ENCODE measurements at places on chromosomes 6 and 20.

- H3K4me3 ChIP-seq, result no peak overlapping the region
- H3K36me3 ChIP-seq, result no peaks in the 10 kb centered on the region
- H3K4me1 ChIP-seq, result no peaks in the 10 kb centered on the region
- DNase-seq, result peak; percentile 11
Observed at GRCh38 chr6:152356662-152357061, 280.5 kb downstream of the SYNE1 start.

GRCh38 chr6:4025681-4026080 lies 53.3 kb downstream of the FAM217A start:
- no peaks in the 10 kb centered on the region for H3K36me3 ChIP-seq
- no peak for DNase-seq
- H3K4me3 ChIP-seq, result no peak overlapping the region
- no peaks in the 10 kb centered on the region for H3K27me3 ChIP-seq
- H3K4me1 ChIP-seq, result peaks cover 21% of the 10 kb centered on the region
- H3K27ac ChIP-seq, result no peak overlapping the region

DNA sequence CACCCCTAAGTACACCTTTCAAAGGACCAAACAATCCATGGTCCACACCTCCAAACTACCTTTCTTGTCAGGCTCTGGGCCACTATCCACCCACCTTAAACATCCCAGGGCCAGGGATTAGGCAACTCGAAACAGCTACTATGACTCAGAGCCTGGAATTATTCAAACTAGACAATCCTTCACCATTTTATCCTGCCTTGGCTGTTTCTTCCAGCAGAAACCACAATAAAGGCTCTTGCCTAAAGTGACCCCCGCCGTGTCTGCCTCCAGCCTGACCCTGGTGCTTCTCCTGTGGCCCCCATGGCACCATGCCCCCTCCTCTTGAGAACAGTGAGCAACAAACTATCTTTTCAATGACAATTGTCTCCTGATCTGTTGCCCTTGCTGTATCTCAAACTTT lies 195.5 kb downstream of the EPM2A start:
- H3K4me3 ChIP-seq, result no peak overlapping the region
- no peaks in the 10 kb centered on the region for H3K4me1 ChIP-seq
- no peak for DNase-seq
- no peaks in the 10 kb centered on the region for H3K36me3 ChIP-seq

GRCh38 chr6:80636689-80637088 lies 530.2 kb downstream of the BCKDHB start:
- no peaks in the 10 kb centered on the region for H3K27me3 ChIP-seq
- no peak for DNase-seq
- H3K27ac ChIP-seq, result no peak overlapping the region
- H3K4me1 ChIP-seq, result no peaks in the 10 kb centered on the region
- H3K4me3 ChIP-seq, result no peak overlapping the region

GRCh38 chr6:3913077-3913957 lies 64.1 kb downstream of the FAM50B start:
- no peak for DNase-seq
- H3K4me3 ChIP-seq, result no peak overlapping the region
- H3K27me3 ChIP-seq, result no peaks in the 10 kb centered on the region
- peaks cover 21% of the 10 kb centered on the region for H3K4me1 ChIP-seq

GRCh38 chr20:32649697-32650400 lies 23.9 kb downstream of the C20orf203 start:
- H3K4me3 ChIP-seq, result no peak overlapping the region
- H3K27me3 ChIP-seq, result peaks cover 9% of the 10 kb centered on the region
- no peak for DNase-seq
- no peaks in the 10 kb centered on the region for H3K36me3 ChIP-seq

DNA sequence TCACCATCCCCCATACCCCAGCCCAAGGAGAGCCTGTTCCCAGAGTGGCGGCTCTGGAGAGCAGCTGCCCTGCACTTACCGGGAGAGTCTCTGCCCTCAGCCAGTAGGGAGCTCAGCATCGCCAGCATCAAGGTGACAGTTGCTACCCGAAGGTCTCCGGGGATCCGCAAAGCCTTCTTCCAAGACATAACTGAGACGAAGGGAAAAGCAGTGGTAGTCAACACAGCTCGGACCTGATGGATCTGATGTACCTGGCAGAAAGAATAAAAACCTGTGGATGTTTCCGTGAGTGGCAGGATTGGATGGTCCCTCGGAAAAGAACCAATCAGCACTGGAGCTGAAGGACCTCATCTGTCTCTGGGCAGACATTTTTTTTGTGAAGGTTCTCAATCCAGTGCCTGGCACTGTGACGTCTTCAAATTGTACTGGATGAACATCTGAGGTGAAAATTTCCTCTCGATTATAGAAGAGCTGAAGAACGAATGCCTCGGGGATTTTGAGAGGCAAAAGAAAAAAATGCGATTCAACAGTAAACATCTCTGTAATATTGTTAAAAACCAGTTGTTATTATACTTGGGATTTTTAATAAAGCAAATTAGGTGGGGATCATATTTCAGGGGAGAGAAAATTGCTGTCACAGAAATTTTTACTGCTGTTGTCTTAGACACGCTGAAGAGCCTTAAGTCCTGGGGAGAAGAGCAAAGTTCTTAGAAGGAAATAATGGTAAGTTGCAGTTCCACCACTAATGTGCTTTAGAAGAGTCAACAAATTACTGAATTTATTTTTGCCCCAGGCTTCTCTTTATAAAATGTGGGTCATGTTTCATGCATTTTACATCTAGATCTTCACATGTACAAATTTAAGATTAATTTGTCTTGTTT lies at the start of gene HLA-DQB1:
Gene HLA-DQB1 (minus strand): TSS at position 238 of the 881 bp plus-strand sequence. CDS start 50 bp downstream, at position 188.
- peaks cover 2% of the 10 kb centered on the region for H3K27me3 ChIP-seq
- H3K4me3 ChIP-seq, result peak within 1 kb of the TSS; percentile 88
- H3K4me1 ChIP-seq, result peaks cover 5% of the 10 kb centered on the region
- peak; percentile 22 for DNase-seq
- H3K36me3 ChIP-seq, result no peaks in the 10 kb centered on the region

DNA sequence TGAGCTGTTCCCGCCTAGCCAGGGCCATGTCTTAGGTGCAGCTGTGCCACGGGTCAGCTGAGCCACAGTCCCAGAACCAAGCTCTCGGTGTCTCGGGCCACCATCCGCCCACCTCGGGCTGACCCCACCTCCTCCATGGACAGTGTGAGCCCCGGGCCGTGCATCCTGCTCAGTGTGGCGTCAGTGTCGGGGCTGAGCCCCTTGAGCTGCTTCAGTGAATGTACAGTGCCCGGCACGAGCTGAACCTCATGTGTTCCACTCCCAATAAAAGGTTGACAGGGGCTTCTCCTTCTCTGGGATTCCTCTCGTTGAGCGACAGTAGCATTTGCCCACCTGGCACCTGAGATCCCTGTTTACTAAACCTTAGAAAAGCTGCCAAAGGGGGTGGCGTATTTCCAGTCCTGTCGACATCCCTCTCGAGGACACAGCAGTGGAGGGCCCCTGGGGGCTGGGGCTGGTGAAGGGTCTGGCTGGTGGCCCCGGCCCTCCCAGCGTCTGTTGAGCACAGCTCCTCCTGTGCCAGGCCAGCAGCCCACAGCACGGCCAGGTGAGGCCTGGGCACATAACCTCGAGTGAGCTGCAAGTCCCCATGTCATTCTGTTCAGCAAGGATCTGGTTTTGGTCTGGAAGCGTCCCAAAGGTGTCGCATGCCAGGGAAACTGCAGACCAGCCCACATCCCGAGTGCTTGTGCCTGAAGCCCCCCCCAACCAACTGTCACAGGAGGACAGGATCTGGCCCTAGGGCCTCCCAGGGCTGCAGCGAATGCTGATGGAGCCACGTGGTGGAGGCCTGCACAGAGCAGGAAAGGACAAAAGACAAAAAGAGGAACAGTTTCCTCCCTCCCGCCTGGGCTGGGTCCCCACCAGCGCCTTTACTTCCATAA lies 21.2 kb upstream of the PYGB start:
- no peak overlapping the region for H3K4me3 ChIP-seq
- no peaks in the 10 kb centered on the region for H3K36me3 ChIP-seq
- H3K27ac ChIP-seq, result peak overlapping the region; percentile 72
- peaks cover 9% of the 10 kb centered on the region for H3K4me1 ChIP-seq
- peaks cover 5% of the 10 kb centered on the region for H3K27me3 ChIP-seq

- no peak for DNase-seq
- no peak overlapping the region for H3K27ac ChIP-seq
- peaks cover 5% of the 10 kb centered on the region for H3K27me3 ChIP-seq
- H3K4me3 ChIP-seq, result no peak overlapping the region
- peaks cover 4% of the 10 kb centered on the region for H3K36me3 ChIP-seq
- H3K4me1 ChIP-seq, result peaks cover 2% of the 10 kb centered on the region
Observed at GRCh38 chr6:150492507-150492906, 107.2 kb upstream of the PLEKHG1 start.

GRCh38 chr6:80742481-80742880 lies 636.0 kb downstream of the BCKDHB start:
- no peaks in the 10 kb centered on the region for H3K27me3 ChIP-seq
- peak; percentile 10 for DNase-seq
- no peak overlapping the region for H3K27ac ChIP-seq
- H3K4me1 ChIP-seq, result no peaks in the 10 kb centered on the region
- H3K36me3 ChIP-seq, result no peaks in the 10 kb centered on the region
- H3K4me3 ChIP-seq, result no peak overlapping the region

DNA sequence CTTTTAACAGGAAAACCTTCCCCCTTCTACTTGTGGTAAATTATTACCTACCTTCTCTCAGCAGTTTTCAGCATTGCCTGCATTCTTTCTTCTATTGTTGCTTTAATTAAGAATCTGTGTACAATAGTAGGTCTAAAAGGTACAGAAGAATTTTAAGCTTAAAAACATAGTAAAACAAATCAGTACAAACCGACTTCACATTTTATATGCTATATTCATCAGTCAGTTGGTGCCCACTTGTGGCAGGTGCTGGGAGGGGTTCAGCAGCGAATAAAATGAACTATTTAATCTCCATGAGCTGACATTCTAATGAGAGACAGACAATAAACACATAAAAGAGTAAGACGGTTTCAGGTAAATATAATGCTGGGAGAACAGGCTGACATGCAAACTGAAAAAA lies 73.4 kb upstream of the FBXO30 start:
- H3K36me3 ChIP-seq, result no peaks in the 10 kb centered on the region
- H3K27me3 ChIP-seq, result no peaks in the 10 kb centered on the region
- no peak overlapping the region for H3K27ac ChIP-seq
- H3K4me3 ChIP-seq, result no peak overlapping the region
- H3K4me1 ChIP-seq, result no peaks in the 10 kb centered on the region
- DNase-seq, result peak; percentile 13

DNA sequence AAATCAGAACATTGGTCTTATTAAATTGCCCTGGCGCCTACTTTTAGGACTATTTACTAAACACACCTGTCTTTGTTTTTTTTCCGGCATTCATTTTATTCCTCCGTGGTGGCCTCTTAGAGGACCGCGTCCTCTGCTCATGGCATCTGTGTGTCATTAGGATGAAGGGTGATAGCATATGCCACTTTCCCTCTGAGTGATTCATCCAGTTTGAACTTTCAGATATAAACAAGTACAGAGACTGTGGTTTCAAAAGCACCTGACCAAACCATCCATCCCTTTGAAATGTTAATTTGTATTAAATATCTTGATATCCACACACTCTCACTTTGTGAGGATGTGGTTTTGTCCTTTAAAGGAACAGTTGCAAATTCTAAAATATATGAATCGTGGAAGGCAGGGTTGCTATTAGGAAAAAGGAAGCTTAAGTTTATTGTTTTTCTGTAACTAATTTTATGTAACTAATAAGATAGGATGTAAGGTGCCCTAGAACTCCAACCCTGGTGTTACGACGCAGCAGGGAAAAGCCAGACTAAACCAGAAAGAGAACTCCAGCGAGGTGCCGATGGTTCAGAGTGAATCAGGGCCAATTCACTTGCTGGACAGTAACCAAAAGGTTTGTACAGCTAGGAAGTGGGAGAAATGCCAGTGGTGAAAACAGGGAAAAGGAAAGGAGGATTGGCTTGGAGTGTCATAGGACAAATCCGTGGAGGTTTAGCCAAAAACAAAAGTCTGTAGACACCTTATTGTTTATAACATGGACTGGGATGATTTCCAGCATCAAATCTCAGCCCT lies 98.7 kb downstream of the SHLD1 start:
- H3K27ac ChIP-seq, result no peak overlapping the region
- no peak for DNase-seq
- no peaks in the 10 kb centered on the region for H3K36me3 ChIP-seq
- H3K4me1 ChIP-seq, result peaks cover 13% of the 10 kb centered on the region

- no peak overlapping the region for H3K4me3 ChIP-seq
- H3K4me1 ChIP-seq, result peaks cover 17% of the 10 kb centered on the region
- H3K36me3 ChIP-seq, result no peaks in the 10 kb centered on the region
- no peak for DNase-seq
- no peak overlapping the region for H3K27ac ChIP-seq
Observed at GRCh38 chr6:121823437-121823851, 388.0 kb downstream of the GJA1 start.

DNA sequence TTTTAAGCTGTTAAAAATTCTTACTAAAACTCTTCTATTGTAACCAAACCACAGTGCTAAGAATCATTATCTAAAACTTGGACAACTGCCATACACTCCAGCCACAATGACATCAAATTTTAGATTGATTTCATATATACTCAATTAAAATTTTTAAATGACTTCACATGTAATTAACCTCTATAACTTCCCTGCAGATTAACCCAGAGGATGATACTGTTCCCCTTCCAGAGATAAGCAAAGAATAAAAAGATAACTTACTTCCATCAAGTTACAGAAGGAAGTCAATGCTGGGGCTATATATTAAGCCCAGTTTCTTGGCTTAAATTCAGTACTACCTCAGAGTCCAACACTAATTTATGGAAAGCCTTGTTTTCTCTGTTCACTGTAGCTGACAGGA lies 71.3 kb downstream of the ARHGAP18 start:
- H3K36me3 ChIP-seq, result peaks cover 64% of the 10 kb centered on the region
- peaks cover 68% of the 10 kb centered on the region for H3K4me1 ChIP-seq
- peak overlapping the region; percentile 98 for H3K27ac ChIP-seq
- no peaks in the 10 kb centered on the region for H3K27me3 ChIP-seq

DNA sequence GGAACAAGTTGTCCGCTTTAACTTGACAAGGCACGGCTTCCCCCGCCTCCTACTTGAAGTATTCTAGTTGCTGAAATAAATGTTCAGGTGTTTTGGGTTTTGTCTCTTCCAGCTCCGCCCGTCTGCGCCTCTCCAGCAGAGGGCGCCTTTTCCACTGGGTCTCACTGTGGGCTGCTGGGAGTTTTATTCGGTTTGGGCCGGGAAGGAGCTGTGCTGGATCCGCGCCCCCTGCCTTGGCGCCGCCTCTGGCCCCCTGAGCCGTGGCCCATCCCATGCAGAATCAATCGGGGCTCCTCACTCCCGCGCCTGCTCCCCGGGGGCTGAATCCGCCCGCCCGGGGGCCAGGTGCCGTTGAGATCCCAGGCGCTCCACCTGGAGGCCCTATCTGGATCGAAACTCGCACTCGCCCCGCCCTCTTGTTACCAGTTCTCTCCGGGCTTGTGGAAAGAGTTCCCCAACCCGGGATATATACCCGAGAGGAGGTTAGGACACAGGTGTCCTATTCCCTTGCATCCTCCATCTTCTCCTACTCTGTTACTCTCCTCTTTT lies 51.0 kb upstream of the TCF21 start:
- H3K4me1 ChIP-seq, result no peaks in the 10 kb centered on the region
- H3K4me3 ChIP-seq, result peak overlapping the region; percentile 82
- H3K27me3 ChIP-seq, result peaks cover 4% of the 10 kb centered on the region
- DNase-seq, result peak; percentile 83

DNA sequence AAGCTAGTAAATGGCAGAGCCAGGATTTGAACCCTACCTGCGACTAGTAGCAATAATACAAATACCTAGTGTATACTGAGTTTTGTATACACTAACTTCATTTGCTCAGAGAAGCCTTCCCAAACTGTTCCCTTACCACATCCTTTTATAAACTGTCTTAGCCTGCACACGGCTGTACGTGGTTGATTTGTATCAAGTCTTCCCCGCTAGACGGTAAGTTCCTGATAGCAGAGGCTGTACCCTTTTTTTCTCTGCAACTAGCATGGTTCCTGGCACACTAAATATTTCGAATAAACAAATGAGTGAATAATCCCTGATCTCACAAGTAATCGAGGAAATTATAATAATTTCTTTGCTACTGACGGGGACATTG lies 636 bp downstream of the RTF2 start:
- no peaks in the 10 kb centered on the region for H3K36me3 ChIP-seq
- H3K4me1 ChIP-seq, result peaks cover 12% of the 10 kb centered on the region
- H3K4me3 ChIP-seq, result peak overlapping the region; percentile 100

All from endothelial cell (in vitro differentiated cells).